Stimulated activated CD8-positive, alpha-beta memory T cell treated with anti-CD3 and anti-CD28 coated beads, Interleukin-4, amount 100 ng/mL, for 1 hour (primary cell): ENCODE measurements at places on chromosomes 5 and 9.

- DNase-seq: no peak
These were observed 51.5 kb downstream of the MYO10 start for GRCh38 chr5:16884595-16884994.

- no peak for DNase-seq
These were observed 175.0 kb upstream of the RFX3 start for GRCh38 chr9:3700772-3701171.

- DNase-seq: no peak
These were observed 8.2 kb downstream of the COL27A1 start for GRCh38 chr9:114163517-114163951.

- DNase-seq: no peak
These were observed 170.0 kb downstream of the SLC24A2 start for GRCh38 chr9:19618816-19619215.

DNA sequence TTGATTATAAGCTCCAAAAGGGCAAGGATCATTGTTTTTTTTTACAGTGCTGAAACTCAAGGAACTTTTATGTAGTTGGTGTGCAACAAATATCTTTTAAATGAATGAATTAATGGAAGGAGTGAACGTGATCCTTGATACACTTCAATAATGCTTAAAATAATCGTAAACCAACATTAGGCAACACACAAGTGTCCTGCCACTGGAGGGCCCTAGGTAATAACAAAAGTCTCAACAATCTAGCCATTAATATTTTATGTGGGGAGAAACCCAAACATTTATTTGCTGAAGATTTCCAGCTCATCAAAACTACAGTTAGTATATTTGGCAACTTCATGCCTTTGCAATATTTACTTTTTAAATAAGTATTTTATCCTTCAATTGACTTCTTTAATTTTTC is 309.0 kb upstream of the FBXL7 start:
- DNase-seq: no peak

DNA sequence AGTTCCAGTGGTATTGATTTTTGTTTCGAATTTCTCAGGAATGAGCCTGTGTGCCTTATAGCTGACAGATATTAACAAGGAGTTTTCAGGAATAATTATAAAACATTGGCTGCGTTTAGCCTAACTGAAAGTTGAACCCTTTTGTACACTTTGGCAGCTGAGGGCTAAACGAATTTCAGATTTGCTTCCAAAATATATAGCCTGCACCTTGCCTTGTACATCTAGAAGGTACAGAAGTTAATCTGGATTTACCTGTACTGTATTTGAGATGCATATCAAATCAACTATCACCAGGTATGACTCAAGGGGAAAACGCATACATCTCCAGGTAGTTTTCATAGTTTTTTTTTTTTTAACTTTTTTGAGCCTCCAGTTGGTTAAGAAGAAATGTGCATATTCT is 1.9 kb upstream of the MSX2 start:
- DNase-seq: no peak

GRCh38 chr5:170278611-170279458 is 18.7 kb downstream of the LCP2 start:
- peak; percentile 78 for DNase-seq

GRCh38 chr5:83340511-83340918 is 131.0 kb upstream of the VCAN start:
- DNase-seq: no peak

- no peak for DNase-seq
These were observed 140.8 kb downstream of the TSSK1B start for GRCh38 chr5:113293975-113294310.

DNA sequence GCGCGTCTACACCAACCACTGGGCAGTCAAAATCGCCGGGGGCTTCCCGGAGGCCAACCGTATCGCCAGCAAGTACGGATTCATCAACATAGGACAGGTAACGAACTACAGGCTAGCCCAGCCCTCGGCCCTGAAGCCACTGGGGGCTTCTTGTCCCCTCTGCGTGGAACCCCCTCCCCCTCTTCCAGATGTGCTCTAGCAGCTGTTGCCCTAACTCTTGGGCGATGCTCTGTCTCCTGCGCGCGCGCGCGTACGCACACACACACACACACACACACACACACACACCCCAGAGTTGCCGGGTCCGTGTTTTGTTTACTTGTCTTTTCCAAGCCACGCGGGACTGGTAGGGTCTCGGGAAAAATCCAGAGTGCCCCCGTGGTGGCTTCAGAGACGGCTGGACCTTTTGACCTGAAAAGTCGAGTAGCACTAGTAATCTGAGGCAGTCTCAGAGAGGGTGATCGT is 836 bp downstream of the PCSK5 start:
- no peak for DNase-seq

- DNase-seq: no peak
These were observed 467.3 kb upstream of the CLINT1 start for GRCh38 chr5:158326256-158326655.

- DNase-seq: no peak
These were observed 6.9 kb downstream of the SHC3 start for GRCh38 chr9:89171693-89172092.

DNA sequence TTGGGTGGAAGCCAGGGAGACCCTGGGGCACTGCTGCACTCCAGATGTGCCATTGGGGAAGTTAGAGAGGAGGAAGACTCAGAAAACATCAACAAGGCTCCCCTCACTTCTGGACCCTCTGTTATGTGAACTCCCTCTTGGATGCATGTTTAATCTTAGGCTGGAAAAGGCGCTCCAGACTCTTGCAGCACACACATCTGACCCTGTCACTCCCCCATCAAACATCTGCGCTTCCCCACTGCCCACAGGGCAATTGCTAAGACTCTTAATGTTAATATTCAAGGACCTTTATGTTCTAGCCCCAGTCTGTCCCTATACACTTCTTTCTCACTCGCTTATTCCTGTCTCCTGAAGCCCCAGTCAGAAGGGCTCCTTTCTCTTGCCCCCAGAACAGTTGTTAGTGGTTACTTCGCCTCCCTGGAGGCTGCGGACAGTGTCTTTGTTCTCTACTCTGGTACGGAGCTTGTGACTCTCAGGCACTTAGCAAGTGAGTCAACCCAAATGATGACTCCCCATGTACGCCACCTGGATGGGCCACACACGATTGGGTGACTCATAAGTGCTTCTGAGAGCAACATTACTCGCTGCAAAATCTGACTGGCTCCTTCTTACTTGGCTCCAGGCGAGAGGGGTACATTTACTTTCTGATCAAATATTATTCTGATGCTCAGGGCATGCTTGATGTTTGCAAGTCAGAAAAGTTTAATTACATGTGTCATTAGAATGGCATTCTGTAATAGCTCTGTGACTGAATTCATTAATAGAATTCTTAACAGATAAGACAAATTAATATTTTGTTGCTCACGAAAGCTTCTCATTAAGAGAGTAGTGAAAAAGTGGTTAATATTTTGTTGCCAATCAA is 193.6 kb downstream of the HSPA4 start:
- DNase-seq: no peak

DNA sequence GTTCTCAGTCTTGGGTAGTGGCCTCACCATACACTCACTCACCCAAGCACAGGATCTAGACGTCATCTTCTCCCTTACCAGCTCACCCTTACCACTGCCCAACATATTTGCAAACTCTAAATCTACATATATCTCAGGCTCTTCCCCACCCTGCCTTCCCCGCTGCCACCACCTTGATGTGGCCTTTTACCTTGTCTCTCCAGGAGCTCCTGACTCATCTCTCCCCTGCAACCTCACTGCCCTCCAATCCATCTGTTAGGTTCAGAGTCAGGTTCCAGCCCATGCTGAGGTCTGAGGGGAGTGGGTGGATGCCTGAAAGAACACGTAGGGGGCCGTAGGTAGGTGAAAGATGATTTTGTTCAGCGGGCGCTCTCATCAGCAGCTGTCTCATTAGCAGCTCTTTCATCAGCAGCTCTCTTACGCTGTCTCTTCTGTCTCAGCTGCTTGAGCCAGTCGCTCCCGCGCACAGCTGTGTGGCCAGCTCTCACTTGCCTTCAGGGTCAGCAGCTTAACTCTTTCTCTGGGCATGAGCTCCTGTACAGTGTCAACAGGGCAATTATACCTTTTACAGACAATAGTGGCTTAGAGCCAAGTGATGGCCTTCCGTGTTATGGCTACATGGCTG is 23.1 kb upstream of the CKMT2 start:
- no peak for DNase-seq

DNA sequence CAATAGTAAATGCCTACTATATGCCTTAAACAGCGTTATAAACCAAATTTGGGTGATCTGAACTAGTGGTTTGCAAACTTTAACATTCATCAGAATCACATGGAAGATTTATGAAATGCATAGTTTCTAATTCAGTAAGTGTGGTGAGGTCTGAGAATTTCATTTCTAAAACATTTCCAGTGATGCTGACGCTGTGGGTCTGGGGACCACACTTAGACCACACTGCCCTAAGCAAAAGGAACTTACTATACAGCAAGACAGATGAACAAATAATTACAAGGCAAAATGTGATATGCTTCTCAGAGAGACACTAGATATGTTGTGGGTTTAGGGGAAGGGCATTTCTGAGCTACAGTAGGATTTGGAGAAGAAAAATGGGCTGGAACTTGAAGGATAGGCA is 72.6 kb downstream of the OXCT1 start:
- no peak for DNase-seq

DNA sequence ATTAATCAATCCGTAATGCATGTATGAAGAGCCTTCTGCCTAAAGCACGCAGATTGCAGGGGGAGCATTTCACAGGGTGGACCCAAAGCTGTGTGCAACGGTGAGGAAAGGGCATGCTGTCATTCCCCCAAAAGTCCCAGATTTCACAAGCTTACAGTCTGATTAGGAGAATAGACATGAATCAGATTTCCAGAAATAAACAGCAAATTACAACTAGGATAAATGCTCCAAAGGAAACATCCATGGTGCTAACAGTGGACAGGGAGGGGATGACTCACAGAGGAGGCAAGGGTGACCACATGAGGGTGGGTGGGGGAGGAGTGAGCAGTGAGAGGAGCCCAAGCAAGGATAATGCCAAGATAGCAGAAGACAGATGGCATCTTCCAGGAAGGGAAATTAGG is 258.4 kb upstream of the TAS2R1 start:
- DNase-seq: no peak

DNA sequence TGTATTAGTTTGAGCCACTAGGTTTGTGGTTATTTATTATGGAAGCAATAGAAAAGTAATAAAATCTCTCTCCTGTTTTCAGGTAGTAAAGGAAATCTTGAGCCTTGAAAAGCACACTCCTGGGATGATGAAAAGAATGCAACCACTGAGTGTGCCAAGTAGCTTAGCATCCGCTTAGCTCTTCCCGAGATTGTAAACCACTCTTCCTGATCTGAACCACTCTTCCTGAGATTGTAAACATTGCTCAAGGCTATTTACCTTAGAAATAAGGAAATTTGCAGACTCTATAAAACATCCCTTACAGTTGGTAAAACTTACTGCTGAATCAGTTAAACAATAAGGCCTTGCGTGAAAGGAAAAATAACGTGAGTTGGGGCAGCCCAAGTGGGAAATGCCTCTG is 17.4 kb upstream of the IL33 start:
- DNase-seq: no peak

DNA sequence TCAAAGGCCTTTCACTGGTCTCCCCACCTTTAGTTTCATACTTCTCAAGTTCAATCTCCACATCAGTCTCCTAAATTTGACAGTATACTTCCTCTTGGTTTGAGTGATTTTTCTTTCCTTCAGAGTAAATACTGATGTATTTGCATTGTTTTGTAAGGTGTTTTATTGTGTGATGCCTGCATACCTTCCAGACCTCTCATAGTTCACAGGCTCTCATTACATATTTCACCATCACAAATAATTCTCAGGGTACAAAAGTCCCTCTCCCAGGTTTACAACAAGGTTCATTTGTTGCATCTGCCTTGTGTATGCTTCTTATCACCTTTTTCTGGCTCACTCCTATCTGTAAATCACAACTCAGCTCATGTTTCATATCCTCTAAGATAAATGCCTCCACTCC is 22.2 kb upstream of the TUSC1 start:
- DNase-seq: no peak

DNA sequence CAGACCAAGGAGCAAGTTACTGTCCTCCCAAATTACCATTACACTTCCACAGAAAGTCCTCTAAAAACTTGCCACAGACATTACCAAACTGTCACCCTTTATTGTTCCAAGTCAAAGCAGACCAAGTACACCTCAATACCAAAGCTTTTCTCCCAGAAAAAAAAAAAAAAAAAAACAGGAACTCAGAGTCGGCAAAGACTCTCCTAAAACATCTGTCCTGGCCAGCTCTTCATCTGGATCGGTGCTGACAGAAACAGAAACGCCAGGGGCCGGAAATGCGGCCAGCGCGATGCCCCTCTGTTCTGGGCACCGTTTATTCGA is 718 bp downstream of the DEPDC1B start:
- DNase-seq: no peak

DNA sequence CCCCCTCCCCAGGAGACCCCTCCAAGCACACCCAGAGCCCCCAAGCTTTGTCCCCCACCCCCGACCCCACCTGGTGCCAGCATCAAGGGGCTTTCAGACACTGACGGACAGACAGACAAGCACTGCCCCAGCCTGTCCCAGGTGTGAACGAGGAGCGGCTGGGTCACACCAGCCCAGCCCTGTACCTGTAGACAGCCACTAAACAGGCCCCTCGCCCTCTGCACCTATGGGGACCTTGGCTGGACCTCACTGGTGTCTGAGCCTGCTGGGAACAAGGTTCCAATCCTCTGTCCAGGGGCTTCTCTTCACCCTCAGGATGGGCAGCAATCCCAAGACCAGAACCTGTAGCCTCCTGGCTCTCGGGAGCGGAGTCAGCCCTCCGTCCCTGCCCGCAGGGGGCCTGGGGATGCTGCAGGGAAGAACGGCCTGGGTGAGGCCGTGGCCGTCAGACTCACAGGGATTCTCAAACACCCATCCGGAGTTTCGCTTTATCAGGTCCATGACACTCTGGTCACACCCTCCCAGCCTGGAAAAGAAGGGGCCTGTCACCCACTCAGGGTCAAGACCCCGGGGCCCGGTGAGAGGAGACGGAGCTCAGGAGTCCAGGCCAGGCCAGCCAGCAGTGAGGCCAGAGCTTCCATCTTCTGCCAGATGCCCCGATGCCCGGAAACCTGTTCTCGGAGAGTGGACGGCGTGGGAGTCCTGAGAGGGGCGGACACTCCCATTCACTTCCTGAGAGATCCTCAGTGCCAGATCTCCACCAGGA is 2.8 kb downstream of the LCN6 start:
- no peak for DNase-seq

GRCh38 chr5:143892271-143892670 is 80.3 kb downstream of the HMHB1 start:
- no peak for DNase-seq

GRCh38 chr5:34526682-34527305 is 129.3 kb upstream of the RAI14 start:
- DNase-seq: no peak
